A549 treated with AZD2906 at 1 μM for 4 hours (cell line): ENCODE measurements at places on chromosomes 16 and 17. TPM values are rescaled to one million over a fixed set of nuclear protein-coding genes. Genes with fewer than 3 reads are reported as not detected.

Gene ITGAD
- total RNA-seq: 0.03 TPM in 1 of 5 replicates, not detected in the others

Gene SPATA2L
- 8.9 to 13.3 TPM (median 12.3 TPM) in 5 replicates for total RNA-seq

Gene WNT9B
- 0.02 to 0.05 TPM in 2 of 5 replicates, not detected in the others for total RNA-seq

Gene GAST
- 0.17 TPM in 1 of 5 replicates, not detected in the others for total RNA-seq

Gene CPNE7
- 56.4 to 90.3 TPM (median 78.6 TPM) in 5 replicates for total RNA-seq
